Stimulated activated CD4-positive, alpha-beta T cell treated with anti-CD3 and anti-CD28 coated beads, Interleukin-2, amount 100 ng/mL, for 48 hours (primary cell): ENCODE measurements at places on chromosomes 5 and 9.

DNA sequence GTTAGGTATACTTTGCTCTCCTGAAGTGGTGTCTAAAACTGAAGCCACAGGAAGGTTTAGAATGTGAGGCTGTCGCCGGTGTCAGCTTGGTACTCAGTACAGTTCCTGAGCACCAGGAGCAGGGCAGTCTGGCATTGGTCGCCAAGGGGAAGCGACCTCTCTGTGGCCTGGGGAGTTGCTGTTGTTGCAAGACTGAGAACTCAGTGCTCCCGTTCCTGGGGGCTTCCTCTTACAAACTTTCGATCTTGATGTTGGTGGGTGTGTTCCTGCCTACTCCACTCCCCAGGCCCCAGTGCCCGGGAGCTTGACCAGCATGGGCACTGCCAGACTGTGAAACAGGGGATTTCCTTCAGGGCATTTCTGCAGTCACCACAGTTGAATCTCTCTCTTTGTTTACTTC is 52.4 kb upstream of the PPARGC1B start:
- DNase-seq: no peak

GRCh38 chr9:99090336-99091130 is 14.4 kb upstream of the TGFBR1 start:
- no peak for DNase-seq

DNA sequence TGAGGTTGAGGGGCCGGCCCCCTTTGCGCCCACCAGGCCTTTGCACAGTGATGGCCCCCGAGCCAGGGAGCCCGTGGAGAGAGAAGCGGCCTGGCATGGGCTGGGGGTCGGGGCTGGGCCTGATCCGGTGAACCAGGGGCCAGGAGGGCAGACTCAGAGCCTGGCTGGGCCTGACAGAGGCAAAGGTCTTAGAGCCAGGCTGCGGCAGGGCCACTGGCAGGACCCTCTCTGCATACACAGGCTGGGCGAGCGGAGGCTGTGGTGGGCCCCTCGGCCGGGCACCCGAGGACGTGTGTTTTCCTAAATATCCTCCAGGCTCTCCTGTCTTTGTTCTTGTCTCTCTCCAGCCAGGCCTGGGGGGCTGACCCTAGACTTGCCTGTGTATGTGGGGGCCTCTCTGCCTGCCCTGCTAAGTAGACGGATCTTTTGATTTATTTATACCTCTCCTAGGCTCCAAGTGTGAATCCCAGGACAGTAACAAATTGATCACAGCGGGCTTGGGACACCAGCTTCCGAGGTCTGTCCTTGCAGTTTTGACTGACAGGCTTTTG is 933 bp downstream of the NEK6 start:
- DNase-seq: no peak

- DNase-seq: no peak
Measured at GRCh38 chr5:37737326-37738056, 102.3 kb downstream of the GDNF start.

GRCh38 chr9:4495537-4495936 is 5.3 kb downstream of the SLC1A1 start:
- no peak for DNase-seq

DNA sequence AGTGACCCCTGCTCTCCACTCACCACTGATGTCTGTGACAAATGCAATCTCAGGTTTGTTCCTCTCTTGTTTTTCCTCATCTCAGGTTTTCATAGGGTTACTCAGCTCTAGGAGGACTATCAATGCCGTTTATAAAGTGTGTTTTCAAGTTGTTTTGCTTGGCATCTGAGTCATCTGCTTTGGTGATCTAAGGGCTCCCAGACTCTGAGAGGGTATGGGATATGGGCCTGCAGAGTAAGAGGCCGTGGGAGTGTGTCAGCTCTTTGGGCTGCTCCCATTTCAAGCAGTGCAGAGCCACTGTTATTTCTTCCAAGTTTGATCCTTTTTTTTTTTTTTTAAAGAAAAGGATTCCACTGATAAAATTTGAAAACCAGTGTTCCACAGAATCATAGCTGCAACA is 46.3 kb downstream of the NNT start:
- no peak for DNase-seq

GRCh38 chr9:135512904-135513303 is 8.3 kb upstream of the LCN1 start:
- DNase-seq: no peak

DNA sequence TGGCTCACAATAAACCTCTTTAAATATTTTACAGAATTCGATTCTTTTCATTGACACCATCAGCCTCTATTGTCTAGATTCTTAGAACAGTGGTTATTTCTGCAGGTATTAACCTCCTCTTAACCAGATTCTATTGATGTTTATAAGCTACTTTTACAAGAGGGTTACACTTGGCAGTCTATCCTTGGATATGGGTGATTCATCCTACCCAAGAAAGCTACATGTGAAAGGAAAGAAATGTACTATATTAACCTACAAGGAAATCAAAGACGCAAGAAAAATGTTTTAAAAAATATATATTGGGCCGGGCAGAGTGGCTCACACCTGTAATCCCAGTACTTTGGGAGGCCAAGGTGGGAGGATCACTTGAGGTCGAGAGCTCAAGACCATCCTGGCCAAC is 16.7 kb downstream of the SLC25A25 start:
- no peak for DNase-seq

DNA sequence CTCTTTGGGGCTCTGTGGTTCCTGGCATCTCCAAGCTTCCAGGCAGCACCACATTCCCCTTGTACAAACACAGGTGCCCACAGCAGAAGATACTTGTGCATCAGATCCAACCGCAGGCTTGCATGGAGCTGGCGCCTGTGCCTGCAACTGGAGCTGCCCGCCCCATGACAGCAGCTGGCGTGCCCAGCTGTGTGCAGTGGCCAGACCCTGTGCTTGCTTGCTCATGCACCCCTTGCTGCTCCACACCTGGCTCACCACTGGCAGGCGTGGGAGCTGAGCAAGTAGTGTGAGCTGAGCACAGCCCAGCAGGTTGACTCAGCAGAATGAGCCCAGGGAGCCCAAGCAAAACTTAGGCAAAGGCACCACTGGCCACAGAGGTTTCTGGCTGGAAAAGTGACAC is 84.4 kb upstream of the STARD4 start:
- no peak for DNase-seq

DNA sequence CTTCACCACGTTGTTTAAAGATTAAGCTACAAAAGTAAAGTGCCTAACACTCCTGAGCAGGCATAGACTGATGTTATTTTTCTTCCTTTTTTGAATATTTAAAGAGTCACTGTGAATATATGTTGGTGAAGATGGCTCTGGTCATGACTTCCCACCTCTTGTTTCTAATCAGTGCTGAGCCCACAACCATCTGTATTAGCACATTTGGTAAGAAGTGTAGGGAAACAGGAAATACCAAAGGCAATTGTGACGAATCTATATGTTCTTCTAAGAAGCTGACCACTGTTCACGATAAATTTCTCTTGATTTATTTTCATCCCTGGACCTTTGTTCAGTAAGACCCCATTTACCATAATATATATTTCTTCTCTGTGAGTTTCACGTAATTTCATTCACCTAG is 108.3 kb upstream of the PCA3 start:
- no peak for DNase-seq

DNA sequence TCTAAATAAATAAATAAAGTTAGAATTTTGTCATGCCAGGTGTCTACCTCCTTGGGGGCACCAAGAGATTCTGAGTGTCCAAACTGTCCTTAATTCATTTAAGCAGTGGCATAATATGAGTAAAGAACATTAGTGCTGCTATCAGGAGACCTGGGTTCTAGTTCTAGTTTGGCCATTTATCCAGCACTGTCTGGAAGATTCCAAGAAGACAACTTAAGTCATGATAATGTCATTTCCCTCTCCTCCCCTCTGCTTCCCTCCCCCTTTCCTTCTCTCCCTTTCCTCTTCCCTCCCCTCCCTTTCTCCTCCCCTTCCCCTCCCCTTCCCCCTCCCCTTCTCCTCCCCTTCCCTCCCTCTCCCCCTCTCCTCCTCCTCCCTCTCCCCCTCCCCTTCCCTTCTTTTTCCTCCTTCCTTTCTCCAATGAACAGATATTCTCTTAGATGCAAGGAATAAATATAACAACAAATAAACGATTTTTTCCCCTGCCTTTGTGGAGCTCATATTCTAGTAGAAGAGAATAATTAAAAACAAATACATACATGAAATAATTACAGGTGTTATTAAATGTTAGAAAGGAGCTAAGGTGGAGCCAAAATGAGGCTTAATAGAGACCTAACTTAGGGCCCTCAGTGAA is 90.8 kb downstream of the NMUR2 start:
- no peak for DNase-seq

GRCh38 chr5:51487952-51488351 is 104.7 kb downstream of the ISL1 start:
- no peak for DNase-seq

DNA sequence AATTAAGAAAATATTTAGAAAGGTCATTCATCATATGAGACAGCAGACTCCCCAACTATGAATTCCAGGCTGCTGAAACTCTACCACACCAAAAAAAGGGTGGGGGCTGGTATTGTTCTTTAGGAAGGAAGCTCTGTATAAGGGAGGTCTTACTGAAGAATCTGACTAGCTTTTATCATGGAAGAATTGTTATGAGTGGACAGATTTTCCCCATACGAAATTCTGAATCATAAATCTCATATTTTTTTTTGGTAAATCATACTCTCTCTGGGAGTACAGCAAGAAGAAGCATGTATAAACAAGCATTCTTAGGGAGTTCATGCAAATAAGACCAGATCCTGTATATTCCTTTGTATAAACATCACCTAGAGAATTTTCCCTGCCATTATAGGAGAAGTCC is 220.0 kb downstream of the SLC12A2 start:
- DNase-seq: no peak

GRCh38 chr9:128215491-128216409 is 12.6 kb downstream of the DNM1 start:
- DNase-seq: no peak

DNA sequence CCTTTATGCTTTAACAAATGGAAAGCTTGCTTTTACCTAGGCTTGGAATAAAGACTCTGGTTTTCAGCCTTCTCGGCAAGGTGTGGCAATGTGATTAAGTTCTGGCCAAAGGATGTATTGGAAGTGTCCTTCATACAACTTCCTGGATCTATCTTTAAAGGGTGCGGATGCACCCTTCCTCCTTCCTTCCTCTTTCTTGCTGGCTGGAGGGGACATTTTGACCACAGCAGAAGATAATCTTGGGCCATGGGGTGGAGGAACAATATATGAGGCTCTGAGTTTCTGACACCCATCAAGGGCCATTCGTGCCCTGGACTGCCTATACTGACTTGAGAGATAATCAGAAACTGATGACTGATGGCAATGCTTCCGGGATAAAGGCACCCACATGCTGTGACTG is 145.7 kb downstream of the ACER2 start:
- no peak for DNase-seq

- DNase-seq: no peak
Measured at GRCh38 chr5:72559866-72560766, 52.9 kb upstream of the ZNF366 start.

DNA sequence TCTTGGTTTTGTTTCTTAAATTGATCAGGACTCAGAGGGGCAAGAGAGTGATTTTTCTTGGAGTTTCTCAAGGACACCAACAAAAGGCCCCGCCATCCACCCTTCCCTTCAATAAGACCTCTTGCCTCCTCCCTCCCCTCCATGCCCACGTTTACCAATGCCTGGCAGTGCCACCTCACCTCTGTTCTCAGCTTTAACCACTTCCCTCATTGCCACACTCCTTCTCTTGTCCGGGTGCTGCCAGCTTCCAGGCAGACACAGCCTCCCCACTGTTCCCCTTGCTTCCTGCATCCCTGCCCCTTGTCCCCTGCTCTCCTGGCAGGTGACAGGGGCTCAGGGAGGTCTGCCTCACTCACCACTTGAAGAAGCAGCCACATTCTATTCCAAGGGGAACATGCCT is 90.8 kb downstream of the LHX2 start:
- DNase-seq: no peak

DNA sequence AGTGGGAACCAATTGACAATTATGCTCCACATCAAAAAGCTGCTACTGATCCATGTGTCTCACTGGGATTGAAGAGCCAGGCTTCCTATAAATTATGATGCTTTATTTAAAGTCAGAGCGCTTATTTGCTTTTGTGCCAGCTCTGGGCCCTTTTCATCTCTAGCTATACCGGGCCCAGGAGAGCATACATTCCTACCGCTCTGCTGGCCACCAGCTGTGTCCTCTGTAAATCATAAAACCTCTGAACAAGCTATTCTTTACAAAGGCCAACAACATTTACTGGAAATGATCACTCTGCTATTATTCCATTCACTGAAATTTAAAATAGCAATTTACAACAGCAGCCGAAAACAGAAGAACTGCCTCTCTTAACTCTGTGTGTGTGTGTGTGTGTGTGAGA is 86.6 kb downstream of the ZNF608 start:
- no peak for DNase-seq

GRCh38 chr9:137878146-137878941 is 762 bp downstream of the CACNA1B start:
- DNase-seq: peak; percentile 15

DNA sequence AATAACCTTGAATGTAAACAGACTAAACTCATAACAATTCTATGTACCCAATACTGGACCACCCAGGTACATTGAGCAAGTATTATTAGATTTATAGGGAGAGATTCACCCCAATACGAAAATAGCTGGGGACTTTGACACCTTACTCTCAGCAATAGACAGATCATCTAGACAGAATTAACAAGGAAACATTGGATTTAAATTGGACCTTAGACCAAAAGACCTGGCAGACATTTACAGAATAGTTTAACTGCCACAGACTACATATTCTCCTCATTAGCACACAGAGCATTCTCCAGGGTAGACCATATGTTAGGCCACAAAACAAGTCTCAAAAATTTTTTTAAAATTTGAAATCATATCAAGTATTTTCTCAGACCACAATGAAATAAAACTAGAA is 397.4 kb downstream of the PIK3R1 start:
- no peak for DNase-seq

GRCh38 chr9:111985315-111985714 is 88.7 kb downstream of the UGCG start:
- no peak for DNase-seq

DNA sequence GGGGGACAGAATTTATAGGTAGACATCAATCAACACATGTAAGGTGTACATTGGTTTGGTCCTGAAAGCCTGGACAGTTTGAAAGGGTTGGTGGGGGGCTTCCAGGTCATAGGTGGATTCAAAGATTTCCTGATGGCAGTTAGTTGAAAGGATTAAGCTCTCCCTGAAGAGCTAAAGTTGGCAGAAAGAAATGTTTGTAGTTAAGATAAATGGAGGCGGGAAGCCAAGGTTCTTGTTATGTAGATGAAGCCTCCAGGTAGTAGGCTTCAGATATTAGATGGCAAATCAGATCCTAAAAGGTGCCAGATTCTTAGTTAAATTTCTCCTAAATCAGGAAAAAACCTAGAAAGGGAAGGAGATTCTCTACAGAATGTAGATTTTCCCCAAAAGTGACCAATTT is 9.0 kb upstream of the LRRTM2 start:
- no peak for DNase-seq

GRCh38 chr5:157729858-157730257 is 1.4 kb upstream of the THG1L start:
- DNase-seq: no peak

DNA sequence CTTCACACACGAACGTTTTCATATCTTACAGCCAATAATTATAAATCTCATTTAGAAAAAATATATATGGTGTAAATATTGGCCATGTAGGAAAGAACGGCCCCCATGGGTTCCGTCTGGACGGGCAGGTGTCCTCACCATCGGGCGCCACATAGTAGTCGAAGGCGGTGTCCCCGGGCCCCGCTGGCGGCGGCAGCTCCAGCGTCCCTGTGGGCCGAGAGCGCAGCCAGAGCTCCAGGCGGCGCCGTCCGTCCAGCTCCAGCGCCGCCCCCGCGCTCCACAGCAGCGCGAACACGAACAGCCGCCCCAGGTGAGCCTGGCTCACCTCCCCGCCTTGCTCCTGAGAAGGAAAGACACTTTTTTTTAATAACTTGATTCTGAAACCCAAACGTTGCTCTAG is 134.6 kb downstream of the DNAH5 start:
- no peak for DNase-seq
